Common myeloid progenitor, CD34-positive (primary cell): ENCODE measurements at places on chromosomes 7 and 10.

GRCh38 chr7:128206747-128207500 lies 34.2 kb upstream of the LEP start:
- DNase-seq: no peak

- no peak for DNase-seq
Measured at GRCh38 chr10:122861711-122862161, 16.1 kb upstream of the CUZD1 start.

- no peak for DNase-seq
Measured at GRCh38 chr7:66146701-66147100, 32.1 kb downstream of the CRCP start.

- DNase-seq: no peak
Measured at GRCh38 chr7:143043391-143043790, 8.8 kb upstream of the OR6V1 start.

DNA sequence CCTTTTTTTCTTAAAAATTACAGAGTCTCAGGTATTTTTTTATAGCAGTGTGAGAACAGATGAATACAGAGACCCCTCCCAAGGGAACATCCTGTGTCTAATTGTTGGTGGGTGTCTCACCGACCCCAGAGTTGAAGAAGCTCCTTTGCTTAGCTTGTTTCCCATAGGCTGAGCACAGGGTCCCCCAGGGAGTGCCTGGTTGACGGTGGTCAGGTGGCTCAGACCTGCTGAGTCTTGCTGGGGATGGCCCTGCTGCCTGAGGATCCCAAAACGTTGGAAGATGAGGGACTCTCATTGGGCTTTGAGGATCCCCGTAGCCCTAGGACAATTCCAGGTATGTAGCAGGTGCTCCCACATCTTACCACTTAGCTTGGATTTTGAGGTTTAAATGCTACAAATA lies 19.5 kb downstream of the SCART1 start:
- no peak for DNase-seq

GRCh38 chr10:72106154-72106849 lies 18.0 kb upstream of the SPOCK2 start:
- no peak for DNase-seq

DNA sequence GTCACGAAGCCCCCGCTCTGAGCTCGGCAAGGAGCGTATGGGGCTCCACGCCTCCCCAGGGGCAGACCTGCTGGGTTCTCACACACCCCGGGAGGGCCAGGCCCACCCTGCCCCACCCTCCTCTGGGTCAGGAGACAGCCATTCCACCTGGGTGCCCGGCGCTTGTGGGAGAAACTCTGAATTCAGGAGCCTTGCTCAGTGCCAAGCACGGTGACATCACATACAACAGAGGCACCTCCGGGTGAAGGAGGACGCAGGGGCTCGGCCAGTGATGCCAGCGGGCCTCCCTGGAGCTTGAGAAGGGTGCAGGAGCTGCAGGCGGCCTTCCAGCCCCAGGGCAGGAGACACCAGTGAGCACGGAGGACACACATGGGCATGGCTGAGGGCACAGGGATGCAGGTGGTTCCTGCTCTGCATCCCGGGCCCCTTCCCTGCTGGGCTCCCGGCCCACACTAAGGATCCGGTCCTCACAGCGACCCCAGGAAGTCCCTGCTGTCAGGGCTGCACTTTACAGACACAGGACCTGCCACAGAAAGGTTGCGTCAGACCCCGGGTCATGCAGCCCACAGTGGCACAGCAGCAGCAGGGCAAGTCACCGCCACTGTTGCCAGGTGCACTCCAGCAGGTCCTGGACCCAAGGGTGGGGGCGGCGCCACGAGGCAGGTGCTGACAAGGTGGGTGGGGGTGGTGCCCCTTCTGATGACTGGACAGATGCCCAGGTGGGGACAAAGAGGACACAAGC lies 108.0 kb downstream of the MAD1L1 start:
- DNase-seq: no peak

DNA sequence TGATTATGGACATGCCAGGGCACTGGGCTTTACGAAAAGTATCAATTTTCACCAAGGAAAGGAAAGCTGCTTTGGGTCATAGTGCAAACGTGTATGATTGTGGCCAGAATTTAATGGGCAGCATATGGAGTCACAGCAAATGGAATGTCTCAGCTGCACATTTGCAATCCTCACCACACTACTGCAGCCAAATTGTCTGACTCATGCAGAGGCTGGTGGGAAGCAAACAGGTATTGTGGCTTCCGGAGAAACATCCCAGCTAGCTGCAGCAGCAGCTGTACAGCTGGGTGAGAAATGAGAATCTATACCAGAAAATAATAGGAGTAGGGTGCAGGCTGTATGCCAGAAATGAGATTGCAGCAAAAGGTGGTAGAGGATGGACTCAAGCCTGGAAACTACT lies 374.7 kb upstream of the VWC2 start:
- no peak for DNase-seq

DNA sequence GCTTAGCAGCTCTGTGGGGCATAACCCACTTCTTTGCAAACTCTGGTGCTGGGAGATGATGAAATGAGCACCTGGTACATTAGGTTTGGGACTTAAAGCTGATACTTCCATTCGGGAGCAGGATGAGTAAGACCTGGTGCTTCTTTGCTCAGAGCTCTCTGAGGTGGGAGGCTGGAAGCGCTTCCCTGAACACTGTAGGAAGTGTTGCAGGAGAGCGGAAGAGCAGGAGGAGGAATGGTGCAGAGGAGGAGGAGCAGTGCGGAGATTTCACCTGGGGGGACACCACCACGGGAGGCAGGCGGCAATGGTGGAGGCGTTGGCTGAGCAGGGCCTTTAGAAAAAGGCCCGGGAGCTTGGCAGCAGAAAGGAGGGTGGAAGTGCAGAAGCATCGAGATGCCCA lies 142.5 kb downstream of the MGMT start:
- no peak for DNase-seq

DNA sequence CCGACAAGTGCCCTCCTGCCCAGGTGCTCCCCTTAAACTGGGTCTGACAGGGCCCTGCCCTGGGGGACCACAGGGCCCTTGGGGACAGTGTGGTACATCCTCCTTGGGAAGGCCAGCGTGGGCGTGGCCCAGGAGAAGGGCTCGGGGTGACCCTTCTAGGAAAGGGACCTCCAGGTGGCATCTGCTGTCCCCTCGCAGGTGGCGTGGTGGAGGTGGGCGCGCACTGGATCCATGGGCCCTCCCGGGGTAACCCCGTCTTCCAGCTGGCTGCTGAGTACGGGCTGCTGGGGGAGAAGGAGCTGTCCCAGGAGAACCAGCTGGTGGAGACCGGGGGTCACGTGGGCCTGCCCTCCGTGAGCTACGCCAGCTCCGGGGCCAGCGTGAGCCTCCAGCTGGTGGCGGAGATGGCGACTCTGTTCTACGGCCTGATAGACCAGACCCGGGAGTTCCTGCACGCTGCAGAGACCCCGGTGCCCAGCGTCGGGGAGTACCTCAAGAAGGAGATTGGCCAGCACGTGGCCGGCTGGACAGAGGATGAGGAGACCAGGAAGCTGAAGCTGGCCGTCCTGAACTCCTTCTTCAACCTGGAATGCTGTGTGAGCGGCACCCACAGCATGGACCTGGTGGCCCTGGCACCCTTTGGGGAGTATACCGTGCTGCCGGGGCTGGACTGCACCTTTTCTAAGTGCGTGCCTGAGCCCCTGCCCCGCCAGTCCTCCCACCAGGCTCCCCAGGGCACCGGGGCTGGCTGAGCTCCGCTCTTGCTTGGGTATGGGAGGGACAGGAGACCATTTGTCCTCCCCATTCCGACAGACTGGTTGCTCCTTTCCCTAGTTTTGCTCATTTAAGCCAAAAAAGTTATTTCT lies 972 bp downstream of the PAOX start:
- no peak for DNase-seq

DNA sequence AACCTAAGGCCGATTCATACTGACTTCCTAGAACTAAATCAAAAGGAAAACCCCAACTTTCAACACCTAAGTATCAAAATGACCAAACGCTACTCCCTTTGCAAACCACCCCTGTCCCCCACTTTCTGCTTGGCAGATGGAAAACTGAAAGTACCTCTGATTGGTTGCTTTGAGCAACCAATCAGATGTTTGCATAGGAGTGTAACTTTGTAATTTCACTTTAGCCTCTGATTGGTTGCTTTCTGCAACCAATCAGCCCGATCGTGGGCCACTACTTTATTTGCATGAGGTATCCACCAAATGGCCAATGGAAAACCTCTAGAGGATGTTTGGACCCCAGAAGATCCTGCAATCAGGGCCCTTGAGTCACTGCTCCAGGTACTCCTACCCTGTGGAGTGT lies 12.3 kb upstream of the SNX10 start:
- DNase-seq: peak; percentile 79

GRCh38 chr7:157522954-157523353 lies 186.2 kb downstream of the DNAJB6 start:
- no peak for DNase-seq

GRCh38 chr10:74763934-74764591 lies 62.3 kb upstream of the KAT6B start:
- no peak for DNase-seq

DNA sequence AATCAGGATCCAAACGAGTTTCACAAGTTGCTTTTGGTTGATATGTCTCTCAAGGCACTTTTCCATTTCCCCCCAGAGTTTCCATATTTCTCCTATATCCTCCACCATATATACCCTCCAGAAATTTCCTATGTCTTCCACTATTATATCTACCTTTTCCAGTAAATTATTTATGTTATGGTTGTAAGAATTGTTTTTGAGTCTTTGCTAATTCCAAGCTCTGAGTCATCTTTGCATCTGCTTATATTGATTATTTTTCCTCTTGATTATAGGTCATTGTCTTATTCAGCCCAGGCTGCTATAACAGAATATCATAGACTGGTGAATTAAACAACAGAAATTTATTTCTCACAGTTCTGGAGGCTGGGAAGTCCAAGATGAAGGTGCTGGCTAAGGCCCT lies 12.7 kb downstream of the TACC2 start:
- DNase-seq: no peak

DNA sequence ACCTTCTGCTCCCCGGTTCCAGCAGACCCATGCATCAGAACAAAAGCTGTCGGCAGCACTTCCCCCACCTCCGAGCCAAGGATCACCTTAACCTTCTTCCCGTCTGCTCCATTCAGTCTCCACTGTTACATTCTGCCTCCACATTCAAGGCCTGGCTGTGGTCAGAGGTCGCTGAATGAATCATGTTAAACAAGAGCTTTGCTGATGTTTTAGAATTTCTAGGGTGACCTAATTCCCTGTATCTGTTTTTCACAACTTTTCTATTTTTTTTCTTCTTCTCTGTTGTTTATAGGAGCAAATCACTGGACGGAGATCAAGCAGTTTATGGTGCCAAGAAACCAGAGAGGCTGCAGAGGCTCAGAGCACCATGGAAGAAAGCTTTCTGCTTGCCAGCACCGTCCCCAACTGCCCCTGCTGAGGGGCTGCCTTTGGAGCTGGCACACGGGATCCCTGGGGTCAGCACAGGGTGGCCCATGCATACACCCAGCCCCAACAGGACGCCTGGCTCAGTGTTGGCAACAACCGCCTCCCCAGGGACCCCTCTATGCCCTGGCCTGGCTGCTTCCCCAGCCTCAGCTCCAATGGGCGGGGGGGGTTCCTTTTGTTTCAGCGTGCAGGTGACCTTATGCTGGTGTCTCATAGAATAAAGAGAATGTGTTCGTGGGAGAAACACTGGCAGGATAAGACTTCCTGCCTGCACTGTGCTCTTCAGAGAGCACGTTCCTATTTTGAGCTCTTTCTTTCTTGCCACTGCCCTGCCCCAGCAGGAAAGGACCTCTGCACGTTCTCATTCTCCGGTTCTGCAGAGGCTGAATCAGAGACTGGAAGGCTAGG lies 182.7 kb upstream of the LYZL2 start:
- peak; percentile 12 for DNase-seq

DNA sequence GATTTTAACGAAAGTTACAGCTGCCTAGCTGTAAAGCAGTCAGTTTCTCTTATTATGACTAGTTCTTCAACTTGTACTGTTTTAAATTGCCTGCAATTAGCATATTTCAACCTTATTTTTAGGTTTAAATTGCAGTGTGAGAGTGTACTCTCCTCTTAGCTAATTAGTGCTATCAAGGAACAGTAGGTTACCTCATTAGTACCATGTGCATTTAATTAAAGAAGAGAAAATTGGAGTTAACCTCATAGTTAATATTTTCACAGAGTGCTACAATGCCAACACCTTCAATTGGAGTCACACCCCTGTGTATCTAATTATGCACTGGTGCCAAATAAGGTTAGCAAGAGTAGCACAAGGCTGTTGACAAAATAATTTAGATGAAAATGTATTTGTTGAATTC lies 154.6 kb downstream of the FOXP2 start:
- DNase-seq: no peak

- DNase-seq: no peak
Measured at GRCh38 chr7:131265227-131265626, 62.4 kb upstream of the MKLN1 start.

DNA sequence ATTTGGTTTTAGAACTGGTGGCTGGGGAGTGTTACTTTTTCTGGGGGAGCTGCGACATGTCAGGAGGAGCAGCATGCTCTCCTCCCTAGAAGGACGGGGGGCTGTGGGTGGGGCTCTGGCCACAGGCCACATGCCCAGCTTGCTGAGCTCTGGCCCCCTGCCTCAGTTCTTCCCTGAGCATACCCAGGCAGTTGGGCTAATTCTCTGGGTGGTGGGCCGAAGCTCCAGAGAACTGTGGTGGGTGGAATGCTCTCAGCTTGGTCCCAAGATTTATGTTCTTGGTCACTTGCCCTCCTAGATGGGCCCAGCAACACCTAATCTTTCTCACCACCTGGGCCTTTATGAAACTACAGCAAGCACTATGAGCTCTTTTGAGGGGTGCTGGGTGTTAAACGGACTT lies 5.1 kb upstream of the ZNF775 start:
- no peak for DNase-seq

DNA sequence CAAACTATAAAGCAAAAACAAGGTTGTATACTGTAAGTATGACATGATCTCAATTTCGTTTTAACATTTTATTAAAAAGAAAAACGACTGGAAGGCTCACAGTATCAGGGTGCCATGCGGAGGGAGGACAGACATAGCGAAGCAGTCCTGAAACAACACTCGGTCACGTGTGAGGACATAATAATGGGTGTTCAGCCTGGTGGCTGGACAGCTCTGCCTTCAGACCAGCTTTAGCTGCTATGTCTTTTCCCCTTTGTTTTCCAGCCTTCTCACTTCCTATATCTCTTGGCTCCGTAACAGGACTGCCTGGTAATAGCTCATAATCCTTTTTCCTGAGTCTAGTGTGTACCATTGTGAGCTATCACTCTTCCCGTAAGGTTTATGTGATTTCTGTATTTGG lies 18.4 kb upstream of the KLF14 start:
- DNase-seq: no peak

DNA sequence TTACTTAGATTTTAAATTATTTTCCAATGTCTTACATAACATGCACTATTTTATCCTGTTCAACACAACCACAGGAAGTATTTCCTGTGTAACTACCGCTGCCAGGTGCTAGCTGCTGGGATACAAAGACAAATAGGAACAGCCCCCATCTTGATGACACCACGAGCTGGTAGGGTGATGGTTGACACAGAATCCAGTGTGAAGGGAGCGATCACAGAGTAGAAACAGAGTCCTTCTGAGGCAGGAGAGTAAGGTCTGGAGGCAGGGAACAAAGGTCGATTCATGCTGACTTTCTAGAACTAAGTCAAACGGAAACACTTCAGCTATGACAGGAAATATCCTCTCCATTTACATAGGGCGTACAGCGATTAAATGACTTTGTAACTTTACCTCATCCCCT lies 232.3 kb downstream of the ADAM12 start:
- no peak for DNase-seq
